ENCODE measurements at places on chromosomes 12 and 14.

- no peak for DNase-seq
Measured at GRCh38 chr14:90587918-90588317, 191.1 kb downstream of the CALM1 start.

GRCh38 chr12:870378-870777, 79.1 kb downstream of the RAD52 start:
- DNase-seq = no peak

- DNase-seq = no peak
Measured at GRCh38 chr14:51328064-51328771, 88.2 kb downstream of the TMX1 start.

DNA sequence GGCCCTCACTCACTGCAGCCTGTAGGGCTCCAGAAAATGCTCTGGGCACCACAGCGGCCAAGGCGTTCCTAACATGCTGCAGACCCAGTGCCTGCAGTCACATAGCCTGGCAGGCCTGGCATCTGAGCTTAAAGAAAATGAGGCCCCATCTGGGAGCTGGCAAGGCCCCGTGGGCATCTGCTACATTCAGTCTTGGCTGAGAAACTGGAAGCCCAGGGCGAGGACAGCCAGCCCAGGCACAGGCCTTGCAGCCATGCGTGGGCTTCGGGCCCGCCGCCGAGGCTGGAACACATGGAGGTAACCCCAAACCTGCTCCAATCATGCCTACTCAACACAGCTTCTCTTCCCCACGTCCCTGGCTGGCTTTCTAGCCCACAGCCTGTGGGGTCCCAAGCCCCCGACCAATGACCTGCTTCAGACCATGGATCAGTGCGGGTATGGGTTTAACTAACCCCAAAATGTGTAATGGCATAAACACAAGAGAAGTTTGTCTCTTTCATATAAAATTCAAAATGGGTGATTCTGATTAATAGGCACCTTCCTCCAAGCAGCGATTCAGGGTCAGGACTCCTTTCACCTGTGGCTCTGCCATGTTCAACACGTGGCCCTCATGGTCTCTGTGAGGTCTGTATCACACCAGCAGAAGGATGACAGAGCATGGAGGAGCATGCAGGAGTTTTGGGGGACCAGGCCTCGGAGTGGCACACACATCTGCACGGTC, 6.4 kb downstream of the NGB start:
- no peak for DNase-seq

GRCh38 chr14:82239223-82239622, 705.6 kb upstream of the SEL1L start:
- DNase-seq = no peak

- no peak for DNase-seq
Measured at GRCh38 chr12:98814254-98814653, 169.2 kb downstream of the APAF1 start.

DNA sequence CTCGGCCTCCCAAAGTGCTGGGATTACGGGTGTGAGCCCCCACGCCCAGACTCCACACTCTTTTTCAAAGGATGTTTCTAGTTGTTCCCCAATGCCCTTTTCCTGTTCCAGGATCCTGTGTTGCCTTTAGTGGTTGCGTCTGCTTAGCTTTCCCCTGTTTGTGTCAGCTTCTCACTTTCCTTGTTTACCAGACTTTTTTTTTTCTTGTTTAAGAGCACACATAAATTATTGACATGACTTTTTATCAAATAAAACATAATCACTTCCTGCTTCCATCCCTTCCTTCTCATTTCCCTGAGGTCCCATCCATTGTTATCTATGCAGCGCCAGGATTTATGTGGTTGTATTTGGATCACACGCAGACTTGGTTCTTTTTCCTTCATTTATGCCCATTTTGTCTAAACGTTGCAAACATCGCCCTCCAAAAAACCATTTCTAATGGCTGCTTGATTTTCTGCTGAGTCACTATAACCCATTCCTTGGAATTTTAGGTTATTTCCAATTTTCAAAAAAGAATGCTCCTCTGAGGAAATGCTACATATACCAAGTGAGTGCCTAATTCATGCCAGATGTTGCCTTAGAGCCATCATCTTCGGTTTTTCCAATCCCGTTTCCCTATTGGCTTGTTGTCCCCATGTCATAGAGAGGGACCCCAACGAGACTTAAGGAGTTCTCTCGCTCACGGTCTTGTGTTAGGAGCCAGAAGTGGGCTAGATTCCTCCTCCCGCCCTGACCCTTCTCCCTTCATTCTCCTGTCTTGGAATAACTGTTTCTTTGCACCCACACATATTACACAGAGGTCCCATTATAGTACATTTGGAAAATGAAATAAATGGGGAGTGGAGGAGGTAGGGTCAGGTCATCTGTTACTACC, 13.5 kb upstream of the CYP46A1 start:
- DNase-seq = no peak

DNA sequence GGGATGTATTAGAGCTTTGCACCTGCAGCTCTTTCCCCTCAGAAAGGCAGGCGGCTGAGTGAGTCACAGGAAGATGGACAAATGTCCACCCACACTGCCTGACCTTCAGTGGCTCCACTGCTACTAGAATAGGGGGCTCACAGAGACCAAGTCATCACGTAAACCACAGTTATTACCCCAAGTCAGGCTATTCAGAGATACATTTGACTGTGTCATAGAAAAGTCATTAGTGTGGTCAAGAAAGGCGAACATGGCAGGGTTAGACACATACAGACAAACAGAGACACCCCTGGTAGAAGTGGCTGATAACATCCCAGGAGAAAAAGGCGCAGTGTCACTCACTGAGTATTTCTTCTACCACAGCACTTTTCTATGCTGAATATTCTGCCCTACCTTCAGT, 36.0 kb downstream of the GCH1 start:
- DNase-seq = no peak

- DNase-seq = no peak
Measured at GRCh38 chr14:39025810-39026627, 77.0 kb downstream of the SEC23A start.

GRCh38 chr14:102029956-102030355, 56.9 kb downstream of the HSP90AA1 start:
- DNase-seq = no peak

- DNase-seq = no peak
Measured at GRCh38 chr14:54420478-54421142, 20.6 kb downstream of the CNIH1 start.

All from KG1 (cell line).